ENCODE measurements at places on chromosomes 1 and 21. TPM values are rescaled to one million over a fixed set of nuclear protein-coding genes. Genes with fewer than 3 reads are reported as not detected.

- H3K27ac ChIP-seq = no peak overlapping the region
- H3K36me3 ChIP-seq = peaks cover under 1% of the 10 kb centered on the region
- no peak overlapping the region for H3K4me3 ChIP-seq
Measured at GRCh38 chr1:46408356-46409062, 14.4 kb downstream of the FAAH start.

DNA sequence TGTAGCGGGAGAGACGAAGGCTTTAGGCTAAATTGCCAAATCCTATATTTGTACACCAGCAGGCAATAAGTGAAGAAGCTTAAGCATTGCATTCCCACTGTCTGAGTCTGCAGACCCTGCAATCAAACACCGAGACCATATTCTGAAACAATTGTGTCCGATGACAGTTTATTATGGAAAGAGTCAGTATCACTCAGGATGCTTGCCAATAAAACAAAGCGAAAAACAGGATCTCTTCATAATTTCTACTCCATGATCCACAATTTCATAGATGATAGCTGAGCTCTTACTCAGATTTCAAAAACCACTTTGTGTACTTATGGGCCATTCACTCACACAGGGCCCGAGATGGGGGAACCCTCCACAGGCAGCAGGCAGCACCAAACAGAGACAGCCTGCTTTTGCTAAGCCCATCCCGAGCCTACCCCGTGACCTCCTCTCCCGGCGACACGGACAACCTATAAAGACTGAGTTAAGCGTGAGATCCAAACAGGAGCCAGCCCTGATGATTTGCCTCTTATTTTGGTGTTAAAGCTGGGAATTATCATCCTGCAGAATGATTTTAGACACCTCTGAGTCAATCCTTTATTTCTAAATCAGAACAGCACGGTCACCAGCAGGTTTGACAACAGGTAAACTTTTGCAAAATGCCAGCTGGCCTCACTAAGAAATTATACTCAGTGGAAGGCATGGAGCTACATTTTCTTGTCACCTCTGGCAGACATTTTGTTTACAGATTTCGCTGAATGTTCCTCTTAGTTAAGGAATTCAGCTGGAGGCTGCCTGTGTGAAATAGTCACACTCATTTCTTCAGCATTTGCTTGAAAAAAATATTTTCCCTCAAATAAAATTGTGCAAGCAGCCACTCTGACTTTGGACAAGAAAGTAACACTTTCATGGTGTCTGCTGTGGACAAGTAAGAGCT is 212.4 kb downstream of the GPATCH2 start:
- no peaks in the 10 kb centered on the region for H3K4me1 ChIP-seq
- peaks cover 15% of the 10 kb centered on the region for H3K27me3 ChIP-seq
- DNase-seq = no peak
- H3K36me3 ChIP-seq = no peaks in the 10 kb centered on the region

Gene SH2D1B
- not detected for total RNA-seq

DNA sequence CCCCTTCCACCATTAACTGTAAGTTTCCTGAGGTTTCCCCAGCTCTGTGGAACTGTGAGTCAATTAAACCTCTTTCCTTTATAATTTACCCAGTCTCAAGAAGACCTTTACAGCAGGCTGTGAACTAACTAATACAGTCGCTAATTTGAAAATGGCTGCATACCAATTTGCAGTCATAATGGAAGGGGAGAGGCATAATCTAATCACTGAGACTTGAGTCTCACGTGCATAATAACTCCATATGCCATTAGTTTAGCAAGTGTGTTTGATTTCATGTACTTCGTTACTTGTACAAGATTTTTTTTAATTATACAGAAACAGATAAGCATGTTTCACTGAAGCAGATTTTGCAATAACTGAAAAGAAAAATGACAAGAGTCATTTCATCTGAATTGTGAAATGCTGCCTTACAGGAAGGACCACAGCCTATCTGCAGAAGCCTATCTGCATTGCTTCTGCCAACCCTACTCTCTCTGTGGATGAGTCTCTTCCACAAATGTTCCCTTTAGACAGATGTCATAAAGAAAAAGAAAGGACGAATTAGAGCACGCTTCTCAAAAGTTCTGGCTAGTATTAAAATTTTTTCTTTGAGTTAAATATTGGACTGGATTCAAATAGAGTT is 99.1 kb downstream of the PTGER3 start:
- no peaks in the 10 kb centered on the region for H3K27me3 ChIP-seq
- no peak for DNase-seq
- H3K36me3 ChIP-seq = no peaks in the 10 kb centered on the region
- no peaks in the 10 kb centered on the region for H3K4me1 ChIP-seq

Gene TAS1R2
- total RNA-seq = not detected

Gene RGS4
- total RNA-seq = 99.0 TPM

DNA sequence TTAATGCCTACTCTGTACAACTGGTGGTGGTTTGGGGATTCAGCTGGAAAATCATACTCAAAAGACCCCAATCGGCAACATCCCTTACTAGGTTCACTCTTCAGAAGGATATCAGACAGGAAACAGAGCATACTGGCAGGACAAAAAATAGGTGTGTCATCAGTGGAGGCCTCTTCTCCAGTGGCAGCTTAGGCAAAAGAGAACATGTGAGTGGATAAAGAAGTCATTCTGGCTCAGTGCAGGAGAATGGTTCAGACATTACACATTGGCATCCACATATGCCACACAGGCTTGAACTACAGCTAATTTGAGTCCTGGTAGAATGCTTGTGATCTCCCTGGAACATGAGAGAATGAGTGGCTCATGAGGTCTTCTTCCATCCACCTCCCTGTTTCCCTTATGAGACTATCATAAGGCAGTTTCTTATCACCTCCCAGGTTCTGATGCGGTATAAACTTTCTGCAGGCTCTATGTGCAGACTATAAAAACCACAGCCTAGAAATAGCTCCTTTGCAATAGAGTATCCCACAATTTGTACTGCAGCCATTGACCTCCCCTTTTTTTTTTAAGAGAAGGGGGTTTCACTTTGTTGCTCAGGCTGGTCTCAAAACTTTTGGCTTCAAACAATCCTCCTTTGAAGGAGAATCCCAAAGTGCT is 24.7 kb downstream of the VAMP4 start:
- H3K4me1 ChIP-seq = peaks cover 3% of the 10 kb centered on the region
- no peak overlapping the region for H3K4me3 ChIP-seq
- H3K27ac ChIP-seq = no peak overlapping the region
- peaks cover 4% of the 10 kb centered on the region for H3K36me3 ChIP-seq
- no peaks in the 10 kb centered on the region for H3K27me3 ChIP-seq
- no peak for DNase-seq

- H3K4me1 ChIP-seq = peaks cover 21% of the 10 kb centered on the region
- H3K27me3 ChIP-seq = no peaks in the 10 kb centered on the region
- H3K27ac ChIP-seq = no peak overlapping the region
- H3K4me3 ChIP-seq = no peak overlapping the region
Measured at GRCh38 chr1:101264697-101265096, 27.9 kb downstream of the S1PR1 start.

DNA sequence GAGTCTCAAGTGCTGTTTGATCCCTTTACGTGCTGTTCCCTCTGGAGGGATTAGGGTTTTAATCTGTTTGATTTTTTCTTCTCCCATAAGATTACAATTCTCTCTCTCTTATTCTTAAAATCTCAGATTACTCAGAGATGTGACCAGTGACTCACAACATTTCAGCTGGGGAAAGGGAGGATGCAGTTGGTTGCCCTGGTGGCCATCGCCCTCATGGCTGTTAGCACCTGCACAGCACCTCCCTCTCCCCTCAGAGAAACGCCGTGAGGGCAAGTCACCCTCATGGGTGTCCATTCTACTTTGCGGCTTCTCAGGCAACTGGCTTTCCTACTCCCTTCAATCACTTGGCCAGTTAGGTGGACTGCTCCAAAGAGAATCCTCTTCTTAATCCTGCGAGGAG is 42.4 kb upstream of the KCNA3 start:
- DNase-seq = no peak
- no peaks in the 10 kb centered on the region for H3K36me3 ChIP-seq
- no peaks in the 10 kb centered on the region for H3K27me3 ChIP-seq

DNA sequence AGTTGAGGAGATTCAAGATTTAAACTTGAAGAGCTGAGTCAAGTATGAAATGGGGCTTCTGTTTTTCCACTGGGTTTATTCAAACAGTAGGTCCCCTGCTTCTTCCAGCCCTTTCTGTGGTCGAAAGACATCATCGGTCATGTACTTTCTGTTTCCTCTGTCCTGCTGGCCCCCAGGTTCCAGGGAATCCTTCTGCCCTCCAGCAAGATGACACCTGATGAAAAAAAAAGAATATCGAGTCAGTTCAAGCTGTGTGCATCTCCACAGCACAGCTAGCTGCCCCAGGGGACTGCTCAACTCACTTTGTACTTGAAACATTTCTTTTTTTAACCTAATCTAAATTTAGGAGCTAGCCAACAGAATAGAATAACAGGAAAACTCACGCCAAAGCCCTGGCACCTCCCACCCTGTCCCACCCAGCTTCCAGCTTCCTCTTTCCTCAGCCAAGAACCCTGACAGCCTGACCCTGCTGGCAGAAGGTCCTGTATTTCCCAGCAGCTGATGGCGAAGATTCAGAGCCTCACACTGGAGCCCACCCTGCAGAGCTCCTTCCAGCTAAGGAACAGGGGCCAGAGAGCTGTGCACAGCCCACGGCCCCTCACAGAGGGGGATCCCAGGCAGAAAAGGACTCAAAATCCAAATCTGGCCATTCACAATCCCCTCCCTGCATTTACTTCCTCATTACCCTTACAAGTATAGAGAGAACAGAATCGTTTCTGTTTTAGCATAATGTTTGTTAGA is 176.5 kb downstream of the PSMG1 start:
- H3K4me1 ChIP-seq = peaks cover 29% of the 10 kb centered on the region
- H3K4me3 ChIP-seq = no peak overlapping the region
- no peak for DNase-seq
- peak overlapping the region; percentile 73 for H3K27ac ChIP-seq
- no peaks in the 10 kb centered on the region for H3K27me3 ChIP-seq
- H3K36me3 ChIP-seq = no peaks in the 10 kb centered on the region

Gene MRAP
- total RNA-seq = not detected

DNA sequence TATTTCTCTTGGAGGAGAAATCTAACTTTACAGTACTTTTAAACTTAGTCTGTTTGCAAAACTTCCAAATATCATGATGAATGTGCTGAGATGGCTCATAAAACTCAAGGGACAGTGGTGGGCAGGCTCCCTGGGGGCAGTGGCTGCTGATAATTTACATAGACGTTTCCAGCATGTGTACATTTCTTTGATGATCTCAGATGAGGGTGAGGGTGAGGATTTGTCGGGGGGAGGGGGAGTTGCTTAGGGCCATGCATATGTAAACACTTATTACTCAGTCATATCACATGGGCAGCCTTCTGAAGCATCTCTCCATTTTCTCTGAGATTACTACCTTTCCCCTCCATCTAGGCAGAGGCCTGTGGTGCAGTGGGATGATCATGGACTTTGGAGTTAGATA is 152.9 kb upstream of the HMGB4 start:
- H3K36me3 ChIP-seq = no peaks in the 10 kb centered on the region
- H3K27me3 ChIP-seq = no peaks in the 10 kb centered on the region
- DNase-seq = peak; percentile 30
- H3K4me1 ChIP-seq = no peaks in the 10 kb centered on the region

GRCh38 chr1:231919239-231919885 is 292.8 kb downstream of the DISC1 start:
- H3K27me3 ChIP-seq = no peaks in the 10 kb centered on the region
- DNase-seq = no peak

- no peaks in the 10 kb centered on the region for H3K36me3 ChIP-seq
- no peak overlapping the region for H3K27ac ChIP-seq
- no peaks in the 10 kb centered on the region for H3K4me1 ChIP-seq
- peaks cover 5% of the 10 kb centered on the region for H3K27me3 ChIP-seq
- H3K4me3 ChIP-seq = no peak overlapping the region
Measured at GRCh38 chr1:167676205-167676915, 45.4 kb upstream of the MPZL1 start.

DNA sequence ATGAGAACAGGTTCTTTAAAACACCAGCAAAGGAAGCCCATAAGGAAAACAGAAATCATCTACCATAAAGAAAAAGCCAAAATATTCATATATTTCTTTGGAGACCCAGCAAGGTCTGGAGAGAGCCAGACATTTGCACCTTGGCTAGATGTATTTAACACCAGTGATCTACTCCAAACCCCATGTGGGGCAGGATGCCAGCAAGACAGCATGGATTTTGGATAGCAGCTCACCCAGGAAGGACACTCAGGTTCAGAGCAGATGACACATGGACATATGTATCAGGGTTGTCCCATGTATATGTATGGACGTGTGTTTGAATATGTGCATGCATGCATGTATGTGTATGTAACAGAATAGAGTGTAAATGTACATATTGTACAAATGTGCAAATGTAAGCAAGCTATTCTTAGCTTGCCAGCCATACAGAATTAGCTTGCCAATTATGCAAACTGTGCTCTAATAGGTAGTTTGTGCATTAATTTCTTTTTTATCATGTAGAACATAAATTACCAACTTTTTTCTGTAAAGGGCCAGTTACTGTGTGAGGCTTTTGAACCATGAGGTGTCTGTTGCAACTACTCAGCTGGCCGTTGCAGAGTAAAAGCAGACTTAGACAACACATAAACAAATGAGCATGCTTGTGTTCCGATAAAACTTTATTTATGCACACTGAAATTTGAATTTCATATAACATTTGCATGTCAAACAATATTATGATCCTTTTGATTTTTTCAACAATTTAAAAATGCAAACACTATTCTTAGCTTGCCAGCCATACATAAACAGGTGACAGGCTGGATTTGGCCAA is 73.5 kb upstream of the KAZN start:
- no peaks in the 10 kb centered on the region for H3K27me3 ChIP-seq
- H3K36me3 ChIP-seq = no peaks in the 10 kb centered on the region
- H3K4me3 ChIP-seq = no peak overlapping the region
- no peaks in the 10 kb centered on the region for H3K4me1 ChIP-seq
- no peak overlapping the region for H3K27ac ChIP-seq

Gene CLCA1
- not detected for total RNA-seq

- no peak overlapping the region for H3K4me3 ChIP-seq
- H3K36me3 ChIP-seq = no peaks in the 10 kb centered on the region
- DNase-seq = no peak
- H3K27me3 ChIP-seq = no peaks in the 10 kb centered on the region
- H3K4me1 ChIP-seq = peaks cover 24% of the 10 kb centered on the region
Measured at GRCh38 chr1:81679942-81680341, 120.8 kb upstream of the ADGRL2 start.

GRCh38 chr1:183226361-183226760 is 40.3 kb downstream of the LAMC2 start:
- H3K27me3 ChIP-seq = no peaks in the 10 kb centered on the region
- H3K36me3 ChIP-seq = no peaks in the 10 kb centered on the region
- DNase-seq = peak; percentile 30
- H3K4me3 ChIP-seq = no peak overlapping the region
- H3K4me1 ChIP-seq = peaks cover 14% of the 10 kb centered on the region

Gene FAM167B
- total RNA-seq = 2.8 TPM

DNA sequence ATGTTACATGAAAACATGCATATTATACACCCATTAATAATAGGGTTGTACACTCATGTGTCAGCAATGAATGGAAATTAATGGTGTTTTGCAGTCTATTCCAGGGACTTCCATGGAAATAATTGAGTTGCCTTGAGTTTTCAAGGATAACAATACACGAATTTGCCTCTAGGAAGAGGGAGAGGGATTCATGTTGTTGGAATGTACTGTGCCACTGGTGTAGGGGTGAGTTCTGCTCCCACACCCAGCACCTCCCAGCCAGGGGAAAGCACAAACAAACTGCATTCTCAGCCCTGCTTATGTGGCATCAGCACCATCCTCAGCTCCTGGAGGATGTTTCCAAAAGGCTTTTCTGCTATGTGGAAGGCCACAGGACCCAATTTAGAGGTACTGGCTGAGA is 57.8 kb downstream of the BCAR3 start:
- no peak overlapping the region for H3K4me3 ChIP-seq
- no peaks in the 10 kb centered on the region for H3K27me3 ChIP-seq
- H3K36me3 ChIP-seq = no peaks in the 10 kb centered on the region
- peaks cover 68% of the 10 kb centered on the region for H3K4me1 ChIP-seq
- peak overlapping the region; percentile 74 for H3K27ac ChIP-seq
